NCI-H1417 treated with DMSO at 0.1 percent for 48 hours (cell line): ENCODE measurements at places on chromosomes 5 and 9.
A peak's percentile ranks its signal among the peaks of the same experiment; 100 is the strongest.

DNA sequence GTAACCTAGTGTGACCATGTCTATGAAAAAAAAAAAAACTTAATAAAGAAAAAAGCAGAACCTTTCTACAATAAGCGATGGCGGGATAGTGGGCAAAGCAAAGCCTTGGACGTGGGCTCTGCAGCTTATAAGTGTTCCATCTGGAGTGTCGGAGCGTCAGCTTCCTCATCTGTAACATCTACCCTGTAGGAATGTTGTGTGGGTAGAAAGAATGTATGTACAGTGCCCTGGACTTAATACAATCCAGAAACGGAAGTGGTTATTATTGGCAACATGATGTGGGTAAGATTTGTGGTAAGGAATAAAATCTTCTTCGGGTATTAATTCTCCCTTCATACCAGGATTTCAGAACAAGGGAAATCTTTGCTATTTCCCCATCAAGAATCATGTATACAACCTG lies 66.5 kb downstream of the SEMA5A start:
- DNase-seq: no peak

- no peak for DNase-seq
These were observed 534.5 kb downstream of the BNC2 start for GRCh38 chr9:16335788-16336580.

DNA sequence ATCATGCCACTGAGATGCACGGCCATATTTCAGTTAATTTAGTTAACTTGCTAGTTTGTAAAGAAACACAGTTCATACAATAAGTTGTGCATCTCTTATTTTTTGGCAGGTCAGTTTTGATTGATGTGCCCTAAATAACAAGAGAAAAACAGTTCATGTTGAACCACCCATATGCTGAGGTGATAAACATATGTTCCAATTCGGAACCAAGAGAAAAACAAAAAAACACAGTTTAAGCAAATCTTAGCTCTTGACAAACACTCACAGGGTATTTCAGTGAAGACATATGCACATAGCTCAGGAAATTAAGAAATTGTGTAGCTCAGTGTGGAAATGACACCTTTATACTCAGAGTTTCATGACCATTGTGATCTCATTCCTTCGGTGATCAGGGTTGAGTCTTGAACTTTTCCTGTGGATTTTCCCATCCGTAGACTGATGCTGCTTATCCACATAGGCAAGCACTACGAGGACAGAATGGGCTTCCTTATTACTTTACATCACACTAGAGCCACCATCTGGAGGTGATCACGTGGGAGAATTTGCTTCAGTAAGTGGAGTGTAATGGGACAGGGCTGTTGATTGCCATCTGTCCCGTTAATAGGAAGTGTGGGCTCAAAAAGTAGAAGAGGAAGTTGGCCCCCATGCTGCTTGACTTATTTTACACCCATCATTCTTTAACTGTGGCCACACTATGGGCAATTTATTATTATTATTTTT lies 773.0 kb downstream of the MTRR start:
- no peak for DNase-seq

DNA sequence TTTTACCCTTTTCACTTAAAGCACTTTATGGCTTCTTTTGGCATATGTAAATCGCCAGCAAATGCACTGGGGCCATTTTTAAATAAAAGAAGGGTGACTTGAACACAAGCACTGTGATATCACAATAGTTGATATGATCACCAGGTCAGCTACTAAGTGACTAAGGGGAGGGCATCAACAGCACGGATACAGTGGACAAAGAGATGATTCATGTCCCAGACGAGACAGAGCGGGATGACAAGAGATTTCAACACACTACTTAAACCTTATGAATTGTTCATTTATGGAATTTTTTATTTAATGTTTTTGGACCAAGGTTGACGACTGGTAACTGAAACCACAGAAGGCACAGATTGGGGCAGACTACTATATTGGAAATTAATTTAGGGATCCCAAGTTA lies 54.1 kb downstream of the RORB start:
- DNase-seq: no peak

GRCh38 chr9:3507395-3508077 lies 18.3 kb downstream of the RFX3 start:
- DNase-seq: no peak

GRCh38 chr9:76733096-76733495 lies 31.1 kb upstream of the PCA3 start:
- DNase-seq: no peak

GRCh38 chr9:97703437-97704344 lies 6.6 kb upstream of the XPA start:
- DNase-seq: peak; percentile 35

DNA sequence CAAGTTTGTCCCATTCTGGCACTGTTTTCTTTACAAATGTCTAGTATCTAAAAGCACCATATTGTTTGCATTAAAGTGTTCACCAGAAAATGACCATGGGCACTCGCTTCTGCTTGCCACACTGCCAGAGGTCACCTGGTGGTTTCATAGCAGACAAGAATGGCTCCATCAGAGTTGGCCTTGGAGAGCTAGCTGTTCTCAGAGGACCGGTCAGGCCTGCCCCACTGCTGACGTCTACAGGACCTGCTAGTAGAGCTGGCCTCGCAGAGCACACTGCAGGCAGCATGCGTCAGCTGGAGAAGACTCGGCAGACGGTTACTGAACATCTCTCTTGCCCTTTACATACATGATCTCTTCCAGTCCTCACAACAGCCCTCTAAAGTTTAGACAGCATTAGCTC lies 8.7 kb upstream of the TLX3 start:
- DNase-seq: no peak

GRCh38 chr5:121741156-121741555 lies 110.5 kb upstream of the FTMT start:
- no peak for DNase-seq

DNA sequence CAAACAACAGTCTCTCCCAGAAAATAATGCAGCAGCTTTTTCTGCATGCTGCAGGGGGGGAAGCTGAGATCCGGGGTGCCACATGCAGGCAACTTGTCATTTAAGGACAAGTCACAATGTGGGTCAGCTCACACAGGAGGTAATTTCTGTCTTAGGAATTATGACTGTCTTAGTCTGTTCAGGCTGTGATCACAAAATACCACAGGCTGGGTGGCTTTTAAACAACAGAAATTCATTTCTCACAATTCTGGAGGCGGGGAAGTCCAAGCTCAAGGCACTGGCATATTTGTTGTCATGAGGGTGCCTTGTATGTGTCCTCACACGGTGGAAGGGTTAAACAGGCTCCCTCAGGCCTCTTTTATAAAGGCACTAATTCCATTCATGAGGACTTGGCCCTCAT lies 127.7 kb downstream of the DIRAS2 start:
- no peak for DNase-seq

- DNase-seq: no peak
These were observed 30.4 kb upstream of the SYNPO start for GRCh38 chr5:150609843-150610584.

GRCh38 chr9:36987409-36987808 lies 46.7 kb downstream of the PAX5 start:
- no peak for DNase-seq

- no peak for DNase-seq
These were observed 101.1 kb upstream of the ZNF366 start for GRCh38 chr5:72608297-72608696.

- DNase-seq: no peak
These were observed 22.1 kb upstream of the LPCAT1 start for GRCh38 chr5:1545805-1546355.

DNA sequence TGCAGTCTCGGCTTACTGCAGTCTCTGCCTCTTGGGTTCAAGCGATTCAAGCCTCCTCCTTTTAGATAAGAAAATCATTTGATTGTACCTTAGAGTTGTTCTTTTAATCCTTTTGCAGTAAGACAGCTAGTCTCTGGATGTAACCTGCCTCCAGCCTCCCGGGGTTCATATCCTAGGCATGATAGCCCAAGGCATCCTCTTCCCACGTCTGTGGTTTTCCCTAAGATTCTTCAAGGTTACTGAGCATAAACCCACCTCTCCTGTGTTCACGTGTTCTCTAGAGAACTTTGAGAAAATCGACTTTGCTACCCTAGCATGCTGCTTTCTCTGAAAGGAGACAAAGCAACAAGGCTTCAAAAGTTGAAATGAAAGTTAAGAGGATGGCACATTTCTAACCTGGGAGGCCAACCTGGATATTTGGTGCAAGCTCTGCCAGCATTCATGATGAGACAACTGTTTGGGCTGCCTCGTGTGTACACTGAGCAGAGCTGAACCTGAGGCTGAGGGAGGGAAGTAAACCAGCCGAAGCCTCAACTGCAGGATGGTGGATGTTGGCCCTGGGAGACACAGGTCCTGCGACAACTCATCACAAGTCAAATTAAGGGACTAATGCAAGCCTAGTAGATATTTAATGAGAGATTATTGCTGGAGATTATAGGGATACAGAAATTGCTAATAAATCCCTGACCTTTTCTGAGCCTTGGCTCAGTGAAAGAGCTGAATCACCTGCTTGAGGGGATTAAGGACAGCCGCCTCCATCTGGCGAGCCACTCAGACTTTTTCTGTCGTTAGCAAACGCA lies 261.8 kb downstream of the ARHGAP26 start:
- no peak for DNase-seq

GRCh38 chr5:124634741-124635323 lies 111.6 kb downstream of the ZNF608 start:
- no peak for DNase-seq

- no peak for DNase-seq
These were observed 32.0 kb downstream of the SEMA5A start for GRCh38 chr5:9513827-9514226.

DNA sequence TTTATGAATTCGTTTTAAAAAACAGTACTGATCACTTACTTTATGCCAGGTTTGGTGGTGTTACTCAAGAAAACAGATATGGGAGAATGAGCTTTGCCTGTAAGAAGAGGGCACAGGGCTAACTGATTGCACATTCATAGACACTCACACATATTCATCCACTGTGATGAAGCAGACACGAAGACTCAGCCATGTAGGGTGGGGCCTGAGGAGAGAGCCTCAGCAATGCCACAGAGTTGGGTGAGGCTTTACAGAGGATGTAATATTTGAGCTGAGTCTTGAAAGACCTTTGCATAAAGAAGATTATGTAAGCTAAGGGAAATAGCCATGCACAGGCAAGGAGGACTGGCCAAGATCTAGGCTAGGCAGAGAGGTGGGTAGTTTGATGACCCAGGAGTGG lies 472.8 kb downstream of the PSAT1 start:
- no peak for DNase-seq

- DNase-seq: no peak
These were observed 211.8 kb upstream of the C9orf72 start for GRCh38 chr9:27784847-27785713.

DNA sequence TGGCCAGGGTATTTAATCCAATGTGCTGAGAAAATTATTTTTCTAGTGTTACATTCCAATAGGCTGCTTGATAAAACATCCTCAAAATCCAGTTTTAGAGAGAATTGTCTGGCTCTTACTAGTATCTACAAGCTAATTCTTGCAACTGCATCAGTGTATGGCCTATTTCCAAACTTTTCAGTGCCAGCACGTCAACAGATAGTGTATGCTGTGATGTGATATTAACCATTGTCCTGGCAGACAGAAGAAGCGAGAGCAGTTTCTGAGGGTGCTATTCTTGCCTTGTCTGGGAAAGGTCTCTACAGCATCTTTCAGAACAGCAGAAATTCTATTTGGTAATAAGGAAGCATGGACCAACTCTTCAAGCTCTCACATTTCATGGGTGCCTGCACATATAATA lies 174.2 kb upstream of the CDH12 start:
- no peak for DNase-seq

- DNase-seq: no peak
These were observed 10.4 kb downstream of the ISOC1 start for GRCh38 chr5:129104915-129105455.

DNA sequence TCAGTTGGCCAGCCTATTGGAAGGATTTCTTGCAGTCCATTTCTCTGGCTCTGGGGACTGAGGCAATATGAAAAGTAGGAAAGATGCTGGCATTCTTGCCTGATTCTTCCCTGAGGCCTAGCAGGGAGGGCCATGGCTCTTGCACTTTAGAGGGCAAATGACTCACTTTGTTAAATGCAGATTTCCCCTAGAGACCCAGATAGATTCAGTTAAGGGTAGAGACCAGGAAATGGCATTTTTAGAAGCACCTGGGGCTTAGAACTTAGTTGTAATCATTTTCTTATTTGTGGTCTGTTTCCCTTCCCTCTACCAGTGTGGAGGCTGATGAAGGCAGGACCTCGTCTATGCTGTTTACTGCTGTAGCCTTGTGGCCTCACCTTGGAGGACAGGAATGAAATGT lies 112.8 kb upstream of the NR3C1 start:
- no peak for DNase-seq

GRCh38 chr5:72543811-72544210 lies 36.6 kb upstream of the ZNF366 start:
- no peak for DNase-seq

DNA sequence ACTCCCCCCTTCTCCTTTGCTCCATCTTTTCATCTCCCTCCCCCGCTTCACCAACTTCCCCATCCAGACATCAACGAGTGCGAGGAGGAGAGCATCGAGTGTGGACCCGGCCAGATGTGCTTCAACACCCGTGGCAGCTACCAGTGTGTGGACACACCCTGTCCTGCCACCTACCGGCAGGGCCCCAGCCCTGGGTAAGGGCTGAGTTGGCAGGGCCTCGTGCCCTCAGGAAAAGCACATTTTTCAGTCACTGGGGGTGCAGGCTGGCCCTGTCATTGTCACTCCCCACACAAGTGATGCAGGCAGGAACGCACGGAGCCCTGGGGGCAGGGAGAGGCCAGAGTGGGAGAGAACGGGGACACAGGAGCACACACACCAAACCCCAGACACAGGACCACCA lies 12.4 kb upstream of the ASS1 start:
- DNase-seq: no peak

GRCh38 chr5:164203581-164204225 lies 698.3 kb downstream of the MAT2B start:
- no peak for DNase-seq

GRCh38 chr5:24353611-24354010 lies 291.2 kb downstream of the CDH10 start:
- no peak for DNase-seq

DNA sequence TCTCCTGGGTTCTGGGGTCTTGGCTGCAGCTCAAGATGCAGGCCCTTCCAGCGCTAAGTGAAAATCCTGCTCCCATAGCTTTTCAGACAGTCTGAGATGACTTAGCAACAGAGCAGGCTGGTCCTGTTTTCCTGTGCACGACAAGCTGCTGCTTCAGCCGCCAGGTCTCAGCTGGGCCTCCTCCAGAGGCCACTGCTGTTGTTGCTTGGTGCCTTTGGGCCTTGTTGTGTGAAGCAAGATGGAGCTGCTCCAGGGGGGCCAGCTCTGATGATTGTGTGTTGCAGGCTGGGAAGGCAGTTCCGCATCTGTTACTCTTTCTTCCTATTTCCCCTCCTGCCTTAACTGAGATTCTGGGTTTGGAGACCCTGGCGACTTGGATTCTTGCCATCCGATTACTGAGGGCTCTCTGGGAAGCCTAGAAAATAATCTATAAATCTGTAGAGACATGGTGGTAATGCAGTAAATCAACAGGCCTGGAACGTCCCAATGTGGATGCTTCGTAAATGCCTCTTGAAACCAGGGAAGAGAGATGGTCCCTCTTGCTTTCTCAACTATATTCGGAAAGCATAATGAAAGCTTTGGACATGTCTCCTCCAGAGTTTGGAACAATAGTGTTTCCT lies 3.2 kb downstream of the MAP1B start:
- no peak for DNase-seq

- DNase-seq: no peak
These were observed 7.3 kb downstream of the ATOX1 start for GRCh38 chr5:151751091-151751490.

- no peak for DNase-seq
These were observed 557.3 kb downstream of the CDH12 start for GRCh38 chr5:22295832-22296231.

GRCh38 chr5:56356121-56356835 lies 123.1 kb upstream of the ANKRD55 start:
- DNase-seq: no peak
